ENCODE measurements at places on chromosomes 1 and 21.

DNA sequence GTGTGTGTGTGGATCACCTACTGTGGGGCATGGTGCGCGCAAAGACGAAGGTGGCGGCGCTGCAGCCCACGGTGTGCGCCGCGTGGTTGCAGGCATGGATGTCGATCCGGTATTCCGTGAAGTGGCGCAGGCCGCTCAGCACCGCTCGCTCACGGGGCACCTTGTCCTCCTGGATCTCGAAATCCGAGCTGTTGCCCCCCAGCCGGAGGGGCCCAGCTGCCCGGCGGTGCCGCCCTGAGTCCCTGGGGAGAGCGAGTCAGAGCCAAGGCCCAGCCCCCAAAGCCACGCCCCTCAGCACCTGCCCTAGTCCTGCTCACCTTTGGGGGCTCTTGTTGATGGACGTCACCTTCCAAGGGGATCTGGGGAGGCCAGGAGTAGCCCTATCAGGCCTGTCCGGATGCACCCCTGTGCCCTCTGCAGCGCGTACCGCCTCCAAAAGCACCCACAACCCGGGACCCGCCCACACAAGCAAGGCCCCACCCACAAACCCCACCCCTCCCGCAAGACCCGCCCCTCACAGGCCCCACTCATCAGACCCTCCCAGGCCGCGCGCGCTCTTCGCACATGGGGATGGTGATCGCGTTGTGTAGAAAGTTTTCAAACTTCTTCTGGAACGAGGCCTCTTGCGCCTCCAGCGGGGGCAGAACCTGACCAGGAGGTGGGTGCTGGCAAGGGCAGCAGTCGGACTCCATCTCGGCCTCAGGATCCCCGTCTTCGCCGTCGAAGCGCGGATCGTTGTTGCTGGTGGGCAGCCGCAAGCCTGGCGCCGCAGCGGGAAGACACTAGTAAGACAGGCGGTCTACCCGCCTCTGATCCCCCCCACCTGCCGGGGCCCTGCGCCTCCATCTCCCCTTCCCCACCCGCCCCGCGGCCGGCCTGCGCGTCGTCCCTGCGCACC is 13.6 kb downstream of the INSRR start:
- DNase-seq = peak; percentile 21

GRCh38 chr1:20558191-20558590 is 5.8 kb downstream of the FAM43B start:
- no peak for DNase-seq

- DNase-seq = no peak
Measured at GRCh38 chr1:172602706-172603105, 56.2 kb upstream of the FASLG start.

GRCh38 chr21:44049182-44049581 is 37.1 kb downstream of the TRAPPC10 start:
- no peak for DNase-seq

DNA sequence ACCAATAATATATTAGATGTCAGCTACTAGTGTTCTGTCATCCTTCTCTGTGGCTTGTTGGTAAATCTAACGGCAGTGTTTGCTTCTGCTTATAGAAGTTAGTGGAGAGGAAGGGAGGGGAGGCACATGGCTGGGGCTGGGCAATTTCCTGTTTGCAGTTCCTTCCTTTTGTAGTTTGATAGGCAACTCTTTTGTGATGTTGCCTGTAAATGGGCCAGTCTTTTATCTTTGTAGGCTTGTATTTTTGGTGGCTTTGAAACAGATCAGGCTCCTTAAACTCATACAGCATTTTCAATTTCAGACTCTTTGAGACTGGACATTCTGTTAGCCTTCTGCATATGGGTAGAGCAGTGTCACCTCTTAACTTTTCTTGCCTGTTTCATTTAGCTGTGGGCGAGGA is 48.1 kb downstream of the CDC14A start:
- no peak for DNase-seq

GRCh38 chr21:44684483-44684882 is 2.5 kb upstream of the KRTAP12-1 start:
- DNase-seq = no peak

GRCh38 chr21:27555996-27556395 is 589.1 kb upstream of the ADAMTS5 start:
- DNase-seq = no peak

- DNase-seq = no peak
Measured at GRCh38 chr1:228208831-228209551, 1.1 kb downstream of the OBSCN start.

DNA sequence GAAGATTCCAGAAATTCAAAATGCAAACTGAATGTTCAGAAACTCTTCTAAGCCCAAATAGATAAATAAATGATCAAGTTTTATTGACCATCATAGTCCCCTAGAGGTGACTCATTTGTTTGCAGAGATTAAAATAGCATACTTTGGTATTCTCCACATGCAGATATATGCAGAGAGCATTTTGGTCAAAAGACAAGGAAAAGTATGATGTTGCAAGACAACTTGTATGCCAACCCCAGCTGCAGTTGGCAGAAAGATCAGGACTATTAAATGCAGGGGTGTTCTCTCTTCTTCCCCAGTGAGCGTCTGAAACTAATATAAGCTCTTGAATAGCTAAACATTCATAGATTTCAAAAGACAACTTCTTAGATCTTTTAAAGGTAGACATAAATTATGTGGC is 404.9 kb downstream of the LTN1 start:
- no peak for DNase-seq

GRCh38 chr1:162984699-162985098 is 84.5 kb upstream of the RGS4 start:
- DNase-seq = no peak

GRCh38 chr1:198890214-198890930 is 251.5 kb downstream of the PTPRC start:
- peak; percentile 39 for DNase-seq

DNA sequence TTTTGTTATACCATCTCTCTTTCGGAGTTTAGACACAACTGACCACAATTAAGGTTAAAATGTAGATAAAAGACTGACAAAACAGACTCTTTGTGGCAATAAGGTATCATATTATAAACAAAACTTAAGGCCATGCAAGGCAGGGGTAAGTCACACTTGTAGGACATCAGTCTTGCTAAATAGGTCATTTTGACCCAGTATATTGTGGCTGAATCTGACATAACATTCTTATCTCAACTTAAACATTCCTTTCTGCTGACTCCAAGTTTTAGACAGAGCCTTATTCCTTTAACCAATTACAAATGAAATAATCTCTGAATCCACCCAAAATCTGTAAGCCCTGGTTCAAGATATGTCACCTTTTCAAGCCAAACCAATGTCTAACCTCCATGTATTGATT is 733.4 kb upstream of the B3GALT2 start:
- peak; percentile 51 for DNase-seq

Measured in cardiac muscle cell (in vitro differentiated cells and primary cell).